Psoas muscle (tissue), 8 donors: ENCODE measurements at places on chromosomes 5 and 9.

DNA sequence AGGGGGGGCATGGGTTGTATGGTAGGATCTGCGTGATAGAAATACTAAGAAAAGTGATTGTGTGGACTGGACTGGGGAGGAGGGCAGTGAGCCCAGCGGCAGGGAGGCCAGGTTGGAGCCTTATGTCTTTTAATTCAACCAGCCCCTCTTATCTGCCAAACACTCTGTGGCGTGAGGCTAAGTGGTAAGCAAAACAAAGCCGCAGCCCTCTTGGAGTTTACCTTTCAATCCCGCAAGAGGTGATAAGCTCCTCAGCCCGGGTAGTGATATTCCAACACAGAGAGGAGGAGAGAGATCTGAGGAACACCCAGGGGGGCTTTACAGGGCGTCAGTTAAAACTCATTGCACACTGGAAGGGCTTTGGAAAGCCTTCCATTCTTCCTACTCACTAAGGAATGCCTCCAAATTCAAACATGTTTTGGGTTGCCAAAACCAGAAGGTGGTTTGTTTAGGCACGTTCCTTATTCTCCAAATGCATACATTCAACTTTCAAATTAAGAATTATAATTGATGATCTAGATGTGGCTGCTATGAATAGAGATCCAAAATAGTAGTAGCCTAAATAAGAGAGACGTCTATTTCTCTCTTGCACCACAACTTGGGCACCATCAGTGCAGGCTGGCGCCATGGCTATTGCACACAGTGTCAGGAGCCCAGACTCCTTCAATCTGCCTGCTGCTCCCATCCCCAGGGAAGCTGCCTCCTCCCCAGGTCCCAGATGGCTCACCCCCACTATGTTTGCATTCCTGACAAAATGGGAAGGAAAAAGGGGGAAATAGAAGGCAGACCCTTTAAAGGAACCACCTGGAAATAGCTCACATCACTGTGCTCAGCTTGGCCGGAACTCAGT is 75.1 kb upstream of the FSTL4 start:
- H3K4me3 ChIP-seq, result no peak overlapping the region
- DNase-seq, result no peak
- H3K27me3 ChIP-seq, result peaks cover 40% of the 10 kb centered on the region
- no peaks in the 10 kb centered on the region for H3K36me3 ChIP-seq
- H3K4me1 ChIP-seq, result no peaks in the 10 kb centered on the region
- H3K27ac ChIP-seq, result no peak overlapping the region

GRCh38 chr9:129981180-129981907 is 61.6 kb downstream of the FNBP1 start:
- no peaks in the 10 kb centered on the region for H3K36me3 ChIP-seq
- H3K27me3 ChIP-seq, result no peaks in the 10 kb centered on the region
- H3K4me3 ChIP-seq, result no peak overlapping the region
- H3K27ac ChIP-seq, result no peak overlapping the region

GRCh38 chr9:130331573-130331972 is 66.0 kb downstream of the HMCN2 start:
- H3K4me3 ChIP-seq, result no peak overlapping the region
- DNase-seq, result peak; percentile 83
- no peaks in the 10 kb centered on the region for H3K4me1 ChIP-seq
- no peaks in the 10 kb centered on the region for H3K27me3 ChIP-seq
- peak overlapping the region; percentile 46 for H3K27ac ChIP-seq

DNA sequence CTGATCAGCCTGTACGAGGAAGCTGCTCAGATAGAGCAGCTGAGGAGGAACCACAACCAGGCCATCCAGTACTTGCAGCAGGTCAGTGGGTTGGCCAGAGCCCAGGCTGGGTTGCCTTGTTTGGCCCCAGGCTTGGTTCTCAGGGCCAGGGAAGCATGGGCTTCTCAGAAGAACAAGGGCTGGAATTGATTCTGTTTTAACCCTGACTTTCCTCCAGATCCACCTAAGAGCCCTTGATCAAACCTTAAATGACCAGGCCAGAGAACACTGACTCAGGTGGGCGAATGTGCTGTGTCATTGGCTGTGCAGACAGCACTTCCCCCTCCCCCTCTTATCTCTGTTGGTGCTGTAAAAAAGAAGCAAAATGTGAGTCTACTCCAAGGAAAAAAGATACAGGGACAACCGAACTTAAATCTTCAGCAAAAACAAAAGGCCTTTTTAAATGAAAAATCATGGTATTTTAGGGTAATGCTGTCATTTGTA is 28.1 kb downstream of the TTC23L start:
- no peak overlapping the region for H3K27ac ChIP-seq
- H3K4me3 ChIP-seq, result no peak overlapping the region
- DNase-seq, result no peak

GRCh38 chr9:117564839-117565238 is 139.4 kb upstream of the TLR4 start:
- no peaks in the 10 kb centered on the region for H3K27me3 ChIP-seq
- H3K36me3 ChIP-seq, result no peaks in the 10 kb centered on the region
- H3K27ac ChIP-seq, result no peak overlapping the region
- DNase-seq, result no peak

DNA sequence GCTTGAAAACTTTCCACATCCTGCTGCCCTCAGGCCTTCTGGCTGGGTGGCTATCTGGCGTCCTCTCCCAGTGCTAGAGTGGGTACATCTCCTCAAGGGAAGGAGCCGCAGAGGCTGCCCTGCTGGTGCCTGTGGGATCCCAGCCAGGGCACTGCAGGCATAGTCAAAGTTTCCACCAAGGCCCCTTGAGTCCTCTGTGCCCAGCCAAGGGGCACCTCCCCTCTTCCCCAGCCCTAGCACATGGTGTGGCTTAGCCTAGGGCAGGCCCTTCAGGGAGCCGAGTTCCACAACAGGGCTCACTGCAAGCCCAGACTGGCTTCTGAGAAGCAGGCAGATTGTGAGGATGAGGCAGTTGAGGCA is 103.2 kb downstream of the RGS3 start:
- H3K4me3 ChIP-seq, result no peak overlapping the region
- H3K27me3 ChIP-seq, result no peaks in the 10 kb centered on the region
- no peak for DNase-seq
- H3K4me1 ChIP-seq, result peaks cover 63% of the 10 kb centered on the region

- no peak for DNase-seq
- no peak overlapping the region for H3K27ac ChIP-seq
- no peak overlapping the region for H3K4me3 ChIP-seq
Observed at GRCh38 chr5:31707329-31707728, 68.4 kb downstream of the PDZD2 start.

DNA sequence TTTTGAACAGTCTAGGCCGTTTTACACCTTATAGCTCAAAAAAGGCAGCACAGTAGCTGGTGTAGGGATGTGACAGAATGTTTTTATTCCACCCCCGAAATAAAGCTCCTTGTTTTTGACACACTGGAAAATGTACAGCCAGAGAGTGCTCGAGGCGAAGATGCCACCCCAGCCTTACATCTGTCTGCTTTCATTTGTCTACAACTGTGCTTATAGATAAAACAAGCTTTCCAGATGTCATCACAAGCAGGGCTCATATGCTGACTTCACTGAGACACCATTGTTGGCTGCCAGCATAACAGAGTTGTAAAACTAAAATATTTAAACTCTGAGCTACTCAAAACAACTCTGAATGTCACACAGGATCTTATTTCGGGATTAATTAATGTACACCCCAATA is 386.3 kb downstream of the BNC2 start:
- H3K36me3 ChIP-seq, result no peaks in the 10 kb centered on the region
- H3K27me3 ChIP-seq, result no peaks in the 10 kb centered on the region
- H3K4me3 ChIP-seq, result no peak overlapping the region
- no peaks in the 10 kb centered on the region for H3K4me1 ChIP-seq
- no peak for DNase-seq

GRCh38 chr5:136999787-137000186 is 499.3 kb downstream of the SPOCK1 start:
- H3K27ac ChIP-seq, result no peak overlapping the region
- no peaks in the 10 kb centered on the region for H3K36me3 ChIP-seq
- H3K27me3 ChIP-seq, result no peaks in the 10 kb centered on the region

- H3K4me1 ChIP-seq, result peaks cover 6% of the 10 kb centered on the region
- H3K4me3 ChIP-seq, result no peak overlapping the region
- no peak for DNase-seq
- no peaks in the 10 kb centered on the region for H3K27me3 ChIP-seq
Observed at GRCh38 chr9:107131108-107131799, 151.8 kb upstream of the RAD23B start.

DNA sequence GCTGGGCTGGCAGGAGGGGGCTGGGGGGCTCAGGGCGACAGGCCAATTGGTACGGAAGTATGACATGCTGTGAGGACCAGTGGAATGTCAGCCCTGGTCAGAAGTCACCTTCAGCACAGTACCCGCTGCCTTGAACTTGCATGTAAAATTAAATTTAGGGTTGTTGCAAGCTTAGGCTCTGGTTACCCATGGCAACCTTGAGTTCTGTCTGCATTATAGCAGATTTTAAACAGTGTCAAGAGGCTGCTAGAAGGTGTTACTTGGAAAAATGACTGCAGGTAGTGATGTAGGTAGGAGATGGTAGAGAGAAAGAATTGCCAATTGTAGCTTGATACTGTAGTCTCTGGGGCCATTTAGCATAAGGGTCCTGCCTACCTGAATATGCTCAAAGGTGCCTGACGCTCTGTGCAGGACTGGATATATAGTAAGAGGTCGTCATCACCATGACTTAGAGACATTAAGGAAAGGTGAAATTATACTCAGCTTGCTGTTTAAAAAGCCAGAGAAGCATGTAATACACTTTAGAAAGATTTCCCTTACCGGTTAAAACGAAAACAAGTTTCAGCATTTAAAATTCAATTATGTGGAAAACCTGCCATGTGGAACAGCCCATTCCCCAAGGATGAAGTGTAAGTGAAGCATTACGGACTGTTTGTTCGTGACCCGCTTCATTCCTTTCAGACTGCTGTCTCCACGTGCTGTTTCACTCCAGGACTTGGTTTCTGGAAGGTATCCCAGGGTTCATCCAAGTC is 169.0 kb downstream of the PDZD2 start:
- no peaks in the 10 kb centered on the region for H3K27me3 ChIP-seq
- H3K36me3 ChIP-seq, result no peaks in the 10 kb centered on the region
- no peaks in the 10 kb centered on the region for H3K4me1 ChIP-seq

DNA sequence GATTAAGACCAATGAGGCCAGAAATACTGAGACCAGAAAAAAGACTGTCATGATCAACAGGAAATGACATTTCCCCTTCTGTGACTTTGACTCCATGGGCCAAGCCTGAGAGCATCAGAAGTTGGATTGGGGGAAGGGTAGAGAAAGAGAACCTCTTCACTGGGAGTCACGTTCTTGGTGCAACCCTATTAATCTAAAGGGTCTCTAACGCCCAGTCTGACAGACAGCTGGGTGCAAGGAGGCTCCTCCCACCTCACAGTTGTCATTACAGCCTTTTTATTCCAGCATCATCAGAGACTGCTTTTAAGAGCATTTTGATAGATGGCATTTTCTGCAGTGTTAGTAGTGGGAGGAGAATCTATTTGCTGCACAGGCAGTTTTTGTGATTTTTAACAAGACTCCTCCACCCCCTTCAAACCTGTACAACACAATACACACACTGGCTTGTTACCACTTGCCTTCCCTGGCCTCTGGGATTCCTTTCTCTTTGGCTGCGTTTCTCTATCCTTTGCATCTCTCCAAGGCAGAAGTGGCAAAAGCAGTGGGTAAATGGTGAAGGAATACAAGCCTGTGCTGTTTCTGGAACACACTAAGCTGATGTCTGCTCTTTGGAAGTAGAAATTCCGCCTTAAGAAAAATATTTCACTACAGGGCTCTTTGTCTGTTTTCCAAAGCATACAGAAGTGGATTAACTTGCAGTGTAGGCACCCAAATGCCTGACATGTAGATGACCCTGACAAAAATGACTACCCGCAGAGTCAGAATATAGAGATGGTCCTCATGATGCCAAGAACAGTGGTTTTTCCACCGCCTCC is 310.4 kb upstream of the ZNF608 start:
- H3K27me3 ChIP-seq, result no peaks in the 10 kb centered on the region
- no peak overlapping the region for H3K27ac ChIP-seq
- H3K4me1 ChIP-seq, result no peaks in the 10 kb centered on the region
- H3K36me3 ChIP-seq, result no peaks in the 10 kb centered on the region

GRCh38 chr5:67333171-67333570 is 136.6 kb upstream of the CD180 start:
- H3K4me3 ChIP-seq, result no peak overlapping the region
- H3K36me3 ChIP-seq, result no peaks in the 10 kb centered on the region
- no peaks in the 10 kb centered on the region for H3K4me1 ChIP-seq
- DNase-seq, result no peak

DNA sequence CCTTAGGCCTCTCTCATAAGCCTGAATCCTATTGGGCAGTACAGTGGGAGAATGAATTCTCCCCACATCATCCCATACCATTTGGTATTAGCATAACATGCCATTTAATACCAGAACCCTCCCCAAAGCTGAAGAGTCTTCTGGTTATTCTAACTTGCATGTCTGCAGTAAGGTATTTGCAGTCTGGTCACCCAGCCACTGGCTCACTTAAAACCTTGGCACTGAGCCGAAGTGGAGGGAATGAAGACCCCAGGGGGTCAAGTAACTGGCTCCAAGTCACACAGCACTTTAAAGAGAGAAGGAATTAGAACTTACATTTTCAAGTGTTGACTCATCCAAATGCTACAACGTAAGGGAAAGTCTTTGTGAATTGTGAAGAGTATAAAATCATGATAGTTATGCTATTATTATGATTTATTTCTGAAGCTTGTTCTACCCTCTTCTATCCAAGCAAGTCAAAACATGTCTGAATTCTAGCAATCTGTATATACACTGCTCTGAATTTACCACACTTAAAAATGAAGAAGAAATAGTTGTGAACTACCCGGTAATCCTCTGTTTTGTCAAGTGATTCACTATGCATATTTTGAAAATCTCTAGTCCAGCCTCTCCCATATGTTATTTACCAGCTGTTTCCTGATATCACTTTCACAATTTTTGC is 28.5 kb downstream of the GLRA1 start:
- H3K27ac ChIP-seq, result no peak overlapping the region
- no peaks in the 10 kb centered on the region for H3K4me1 ChIP-seq
- H3K27me3 ChIP-seq, result no peaks in the 10 kb centered on the region
- no peak overlapping the region for H3K4me3 ChIP-seq
- H3K36me3 ChIP-seq, result no peaks in the 10 kb centered on the region

GRCh38 chr9:81613002-81613812 is 76.1 kb downstream of the TLE1 start:
- peak overlapping the region; percentile 76 for H3K27ac ChIP-seq
- H3K27me3 ChIP-seq, result no peaks in the 10 kb centered on the region
- H3K4me3 ChIP-seq, result peak overlapping the region; percentile 35
- DNase-seq, result peak; percentile 79

DNA sequence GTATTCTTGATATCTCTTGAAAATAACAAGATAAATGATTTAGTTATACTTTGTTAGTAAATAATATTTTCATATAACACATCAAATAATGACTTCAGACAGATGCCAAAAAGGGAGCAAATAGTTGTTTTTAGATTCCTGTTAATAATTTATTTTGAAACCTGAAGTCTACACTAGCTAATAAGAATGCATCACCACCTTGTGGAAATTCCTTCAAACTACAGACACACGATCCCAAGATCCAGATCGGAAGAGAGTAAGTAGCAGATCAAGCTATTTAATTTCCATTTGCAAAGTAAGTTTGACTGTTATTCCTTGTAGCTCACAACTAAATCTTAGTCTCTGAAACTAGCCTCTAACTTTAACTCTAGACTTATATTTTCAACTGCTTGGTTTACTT is 35.5 kb upstream of the ISL1 start:
- no peak overlapping the region for H3K27ac ChIP-seq
- H3K4me3 ChIP-seq, result no peak overlapping the region
- no peak for DNase-seq
- no peaks in the 10 kb centered on the region for H3K36me3 ChIP-seq

GRCh38 chr5:139912804-139913203 is 117.2 kb downstream of the PSD2 start:
- no peaks in the 10 kb centered on the region for H3K27me3 ChIP-seq
- DNase-seq, result no peak
- H3K36me3 ChIP-seq, result no peaks in the 10 kb centered on the region
- no peak overlapping the region for H3K27ac ChIP-seq

- peaks cover 36% of the 10 kb centered on the region for H3K4me1 ChIP-seq
- no peak overlapping the region for H3K4me3 ChIP-seq
- no peaks in the 10 kb centered on the region for H3K27me3 ChIP-seq
Observed at GRCh38 chr5:151456321-151456940, 9.0 kb downstream of the SLC36A1 start.
